ENCODE measurements at places on chromosomes 6 and 20. TPM values are rescaled to one million over a fixed set of nuclear protein-coding genes. Genes with fewer than 3 reads are reported as not detected.

HAO1 gene
- not detected for polyA plus RNA-seq

TCP11 gene
- not detected for polyA plus RNA-seq

AVP gene
- polyA plus RNA-seq, result not detected

TGM3 gene
- not detected for polyA plus RNA-seq
